ENCODE measurements at places on chromosomes 1 and 21.

GRCh38 chr1:119782631-119783325 is 14.1 kb upstream of the HMGCS2 start:
- no peak for DNase-seq

DNA sequence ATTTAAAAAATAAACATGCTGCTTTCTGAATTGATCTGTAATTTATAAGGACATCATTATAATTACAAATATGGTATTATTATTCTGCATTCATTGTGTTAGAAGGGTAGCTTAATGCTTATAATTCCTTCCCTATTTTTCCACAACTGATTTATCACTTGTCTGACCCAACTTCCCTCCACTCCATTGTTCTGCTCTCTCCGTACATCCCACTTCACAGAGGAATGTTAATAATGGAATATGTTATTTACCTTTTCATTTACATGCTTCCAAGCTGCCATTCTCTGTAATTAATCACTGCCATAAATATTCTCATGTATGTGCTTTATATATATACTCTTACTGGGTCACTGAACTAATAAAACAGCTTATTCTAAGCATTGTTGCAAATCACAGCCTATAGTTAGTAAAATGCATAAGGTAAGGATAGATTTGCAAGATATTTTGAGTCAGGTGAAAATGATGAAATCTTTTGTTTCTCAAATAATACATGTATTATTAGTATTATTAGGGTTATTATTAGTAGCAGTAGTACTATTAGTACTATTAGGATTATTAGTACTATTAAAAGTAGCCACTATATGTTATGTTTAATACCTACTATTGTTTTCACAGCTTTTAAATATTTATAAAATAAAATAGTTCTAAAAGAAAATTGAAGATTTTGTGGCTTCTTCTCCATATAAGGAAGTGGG is 70.6 kb upstream of the NEK7 start:
- DNase-seq = no peak

GRCh38 chr1:18721776-18722175 is 91.1 kb downstream of the PAX7 start:
- no peak for DNase-seq

DNA sequence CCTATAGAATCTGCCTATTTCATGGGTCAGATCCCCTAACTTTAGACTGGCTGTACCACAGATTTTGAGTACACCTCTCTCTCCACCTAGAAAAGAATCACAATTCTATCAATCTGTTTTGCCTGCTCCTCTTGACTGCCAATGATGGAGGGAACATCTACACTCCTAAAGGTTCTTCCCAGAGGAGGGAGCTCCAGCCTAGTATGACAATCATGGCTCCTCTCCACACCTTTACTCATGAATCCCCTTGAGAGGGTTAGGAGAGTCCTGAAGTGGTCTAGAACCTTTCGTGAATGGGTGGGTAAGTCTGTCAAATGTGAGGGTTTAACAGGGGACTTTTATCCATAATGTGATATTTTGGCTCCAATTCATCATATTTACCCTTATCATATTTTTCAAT is 48.0 kb downstream of the DNAI4 start:
- DNase-seq = no peak
